ENCODE measurements at places on chromosomes 16 and 17.
A peak's percentile ranks its signal among the peaks of the same experiment; 100 is the strongest.

DNA sequence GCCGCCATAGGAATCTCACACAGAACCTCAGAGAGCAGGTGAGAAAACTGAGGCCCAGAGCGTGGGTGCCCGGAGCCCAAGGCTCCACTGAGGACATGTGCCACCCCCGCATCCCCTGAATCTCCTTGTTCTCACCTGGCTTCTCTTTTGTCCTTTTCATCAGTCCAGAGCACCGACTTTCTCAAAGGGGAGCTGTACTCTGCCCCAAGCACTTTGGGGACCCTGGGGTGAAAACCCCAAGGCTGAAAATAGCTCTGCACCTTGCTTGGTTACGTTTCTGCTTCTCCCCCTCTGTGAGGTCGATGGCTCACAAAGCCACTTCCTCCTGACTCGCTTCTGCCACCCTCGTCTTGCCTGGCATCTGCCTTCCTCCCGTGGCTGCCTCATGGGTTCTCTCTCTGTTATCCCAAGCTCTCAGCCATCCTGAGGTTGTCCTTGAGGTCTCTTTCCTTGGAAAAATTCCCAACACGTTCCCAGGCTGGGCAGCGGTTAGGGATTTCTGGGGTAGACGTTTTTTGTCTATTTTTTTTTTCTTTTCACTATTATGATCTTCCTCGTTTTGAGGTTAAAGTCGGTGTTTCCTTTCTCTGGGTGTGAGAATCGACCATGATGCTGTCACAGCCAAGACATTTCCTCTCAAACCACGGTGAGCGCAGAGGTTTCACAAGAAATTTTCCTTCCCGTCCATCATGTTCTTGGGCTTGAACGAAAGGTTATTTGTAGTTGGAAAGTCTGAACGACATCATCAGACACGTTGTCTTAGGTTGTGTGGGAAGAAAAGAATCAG lies 37.2 kb downstream of the IRF8 start:
- peak; percentile 75 for DNase-seq

- no peak for DNase-seq
These were observed 42.6 kb upstream of the ERN1 start for GRCh38 chr17:64172510-64172909.

- no peak for DNase-seq
These were observed 64.5 kb upstream of the RBFOX1 start for GRCh38 chr16:7268182-7268581.

GRCh38 chr17:82171750-82172375 lies 40.8 kb downstream of the CCDC57 start:
- DNase-seq: no peak

DNA sequence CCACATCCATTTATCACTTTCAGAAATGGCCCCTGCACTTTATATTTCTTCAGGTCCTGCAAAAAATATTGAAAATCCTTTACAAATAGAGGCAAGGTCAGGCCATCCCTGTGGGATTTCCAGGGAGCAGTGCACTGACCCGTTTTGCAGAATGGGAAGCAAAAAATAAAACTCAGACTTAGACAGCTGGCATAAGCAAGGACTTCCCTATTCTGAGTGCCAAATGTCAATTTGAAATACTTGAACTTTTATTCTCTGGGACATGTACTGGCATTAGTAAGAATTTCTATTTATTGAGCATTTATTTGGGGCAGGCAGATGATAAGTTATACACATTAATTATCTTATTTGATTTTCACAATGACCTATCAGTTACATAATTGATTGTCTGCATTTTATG lies 32.4 kb downstream of the PRKCB start:
- no peak for DNase-seq

DNA sequence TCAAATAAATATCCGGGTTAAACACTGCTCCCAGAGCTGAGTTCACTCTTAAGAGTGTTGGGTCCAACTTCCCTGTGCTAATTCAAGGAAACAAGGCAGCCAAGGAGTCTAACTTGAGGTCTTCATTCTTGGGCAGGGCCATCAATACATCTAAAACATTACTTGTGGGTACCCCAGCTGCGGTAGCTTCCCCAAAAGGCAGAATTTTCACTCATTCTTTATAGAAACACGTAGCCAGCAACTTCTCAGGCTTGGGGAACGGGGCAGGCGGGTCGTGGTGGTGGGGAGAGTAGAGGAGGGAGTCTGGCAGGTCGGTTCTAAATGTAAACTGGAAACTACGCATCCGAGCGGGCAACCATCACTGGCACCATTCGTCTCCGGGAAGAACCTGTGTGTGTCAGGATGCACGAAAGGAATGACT lies 666 bp upstream of the METTL9 start:
- DNase-seq: no peak

GRCh38 chr17:6255322-6255721 lies 179.6 kb downstream of the AIPL1 start:
- DNase-seq: no peak

GRCh38 chr16:2987286-2987685 lies 7.0 kb upstream of the PKMYT1 start:
- DNase-seq: no peak

- DNase-seq: no peak
These were observed at the start of gene RILP for GRCh38 chr17:1649844-1650501. Gene RILP, minus strand, starts transcription at chr17:1649866. Its CDS starts 62 bp downstream, at chr17:1649804.

DNA sequence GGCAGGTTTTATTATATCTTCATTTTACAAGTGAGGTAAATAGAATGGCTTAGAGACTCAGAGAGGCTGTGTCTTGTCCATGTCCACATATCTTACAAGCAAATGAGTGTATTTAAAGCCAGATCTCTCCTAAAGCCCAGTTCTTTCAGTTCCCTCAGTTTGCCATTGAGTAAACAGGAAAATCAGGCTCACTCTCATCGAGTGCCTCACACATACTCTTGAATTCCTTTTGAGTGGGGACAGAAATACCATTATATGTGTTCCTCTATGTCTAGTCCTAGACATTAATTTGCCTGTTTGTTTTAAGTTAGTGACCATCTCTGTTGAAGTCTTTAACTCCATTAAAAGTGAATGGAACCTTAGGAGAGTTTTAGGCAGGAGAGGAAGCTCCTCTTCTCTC lies 40.1 kb downstream of the BPTF start:
- no peak for DNase-seq

DNA sequence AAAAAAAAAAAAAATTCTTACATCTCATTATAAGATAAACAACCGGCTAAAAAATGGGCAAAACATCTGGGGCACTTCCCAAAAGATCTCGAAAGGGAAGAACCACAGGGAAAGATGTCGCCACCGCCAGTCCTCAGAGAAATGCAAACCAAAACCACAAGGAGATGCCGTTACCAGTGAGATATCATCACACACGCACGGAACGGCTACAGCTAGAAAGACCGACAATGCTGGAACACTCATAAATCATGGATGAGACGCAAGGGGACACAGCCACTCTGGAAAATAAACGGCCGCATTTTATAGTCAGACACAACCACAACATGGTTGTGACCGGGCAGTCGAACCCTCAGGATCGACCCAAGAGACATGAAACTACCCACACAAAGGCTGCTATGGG lies 24.5 kb downstream of the WDR45B start:
- DNase-seq: no peak

DNA sequence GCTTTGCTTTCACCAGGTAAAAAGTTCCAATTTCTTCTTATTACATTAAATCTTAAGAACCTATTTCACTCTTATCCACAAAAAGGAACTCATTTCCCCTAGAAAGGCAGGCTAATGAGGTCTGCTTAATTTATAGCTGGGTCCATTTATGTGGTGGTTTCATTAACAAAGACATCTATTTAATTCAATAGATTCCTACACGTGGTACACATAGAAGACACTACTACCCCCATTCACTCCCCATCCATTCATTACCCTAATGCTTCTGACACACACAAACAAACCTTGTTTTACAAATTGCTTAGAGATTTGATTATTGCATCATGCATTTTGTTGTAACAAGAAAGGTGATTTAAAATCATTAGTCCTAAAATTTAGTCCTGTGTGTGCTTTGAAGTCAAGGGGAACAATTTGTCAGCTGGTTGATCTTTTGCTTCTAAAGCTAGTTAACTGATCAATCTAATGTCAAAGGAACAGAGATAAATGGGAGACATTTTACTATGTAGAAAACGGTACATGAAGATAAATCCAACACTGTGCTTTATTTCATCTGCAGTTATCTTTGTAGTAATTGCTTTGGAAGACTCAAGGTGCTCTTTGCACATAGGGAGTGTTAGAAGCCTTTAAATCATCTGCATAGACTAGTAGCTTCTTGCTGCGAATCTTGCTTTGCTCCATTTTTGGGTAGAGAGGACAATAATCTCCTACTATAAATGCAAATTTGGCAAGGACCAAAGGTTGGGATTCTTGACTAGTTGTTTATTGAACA lies 379.2 kb downstream of the CDH11 start:
- DNase-seq: no peak

- DNase-seq: no peak
These were observed 1.3 kb downstream of the C17orf67 start for GRCh38 chr17:56832446-56832845.

- no peak for DNase-seq
These were observed 23.6 kb downstream of the BMERB1 start for GRCh38 chr16:15457958-15458357.

- no peak for DNase-seq
These were observed 100.7 kb downstream of the KCNJ12 start for GRCh38 chr17:21476867-21477266.

- DNase-seq: no peak
These were observed 41.0 kb downstream of the MRPS23 start for GRCh38 chr17:57808882-57809281.

- no peak for DNase-seq
These were observed 64.9 kb downstream of the PLD6 start for GRCh38 chr17:17141279-17141678.

GRCh38 chr16:2233046-2233775 lies 3.0 kb upstream of the DNASE1L2 start:
- no peak for DNase-seq

GRCh38 chr16:29319726-29320125 lies 86.8 kb downstream of the NPIPB11 start:
- DNase-seq: no peak

DNA sequence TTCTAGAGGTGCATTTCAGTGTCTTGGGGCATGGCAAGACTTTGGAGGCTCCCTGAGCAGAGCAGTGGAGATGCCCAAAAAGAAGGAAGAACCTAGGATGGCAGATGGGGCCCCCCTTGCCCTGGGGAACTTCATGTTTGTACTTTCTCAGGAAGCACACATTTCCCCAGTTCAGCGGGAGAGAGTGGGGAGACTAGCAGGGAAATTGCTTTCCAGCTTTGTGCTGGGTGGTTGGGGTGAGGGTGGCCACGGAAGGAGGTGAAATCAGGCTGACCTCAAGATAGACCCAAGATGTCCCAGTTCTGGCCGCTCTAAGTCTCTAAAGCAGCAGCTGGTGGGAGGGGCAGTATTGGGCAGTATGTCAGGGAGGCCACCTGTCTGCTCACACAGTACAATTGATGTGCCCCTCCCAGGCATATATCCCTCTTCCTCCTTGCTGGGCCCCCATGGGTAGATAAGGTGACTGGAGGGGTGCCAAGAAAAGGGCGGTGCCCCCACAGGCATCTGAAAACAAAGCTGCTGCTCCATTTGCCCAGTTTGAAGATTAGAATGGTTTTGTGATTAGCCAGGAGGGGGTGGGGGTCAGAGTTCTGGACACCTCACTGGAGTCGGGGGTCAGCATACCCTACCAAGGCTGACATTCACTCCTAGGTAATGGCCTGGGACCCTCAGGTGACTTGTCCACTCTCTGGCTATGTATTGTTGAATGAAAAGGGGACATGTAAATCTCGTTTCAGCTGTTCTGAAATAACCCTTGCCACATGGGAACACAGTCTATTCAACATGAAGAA lies 17.1 kb upstream of the NAGLU start:
- no peak for DNase-seq

DNA sequence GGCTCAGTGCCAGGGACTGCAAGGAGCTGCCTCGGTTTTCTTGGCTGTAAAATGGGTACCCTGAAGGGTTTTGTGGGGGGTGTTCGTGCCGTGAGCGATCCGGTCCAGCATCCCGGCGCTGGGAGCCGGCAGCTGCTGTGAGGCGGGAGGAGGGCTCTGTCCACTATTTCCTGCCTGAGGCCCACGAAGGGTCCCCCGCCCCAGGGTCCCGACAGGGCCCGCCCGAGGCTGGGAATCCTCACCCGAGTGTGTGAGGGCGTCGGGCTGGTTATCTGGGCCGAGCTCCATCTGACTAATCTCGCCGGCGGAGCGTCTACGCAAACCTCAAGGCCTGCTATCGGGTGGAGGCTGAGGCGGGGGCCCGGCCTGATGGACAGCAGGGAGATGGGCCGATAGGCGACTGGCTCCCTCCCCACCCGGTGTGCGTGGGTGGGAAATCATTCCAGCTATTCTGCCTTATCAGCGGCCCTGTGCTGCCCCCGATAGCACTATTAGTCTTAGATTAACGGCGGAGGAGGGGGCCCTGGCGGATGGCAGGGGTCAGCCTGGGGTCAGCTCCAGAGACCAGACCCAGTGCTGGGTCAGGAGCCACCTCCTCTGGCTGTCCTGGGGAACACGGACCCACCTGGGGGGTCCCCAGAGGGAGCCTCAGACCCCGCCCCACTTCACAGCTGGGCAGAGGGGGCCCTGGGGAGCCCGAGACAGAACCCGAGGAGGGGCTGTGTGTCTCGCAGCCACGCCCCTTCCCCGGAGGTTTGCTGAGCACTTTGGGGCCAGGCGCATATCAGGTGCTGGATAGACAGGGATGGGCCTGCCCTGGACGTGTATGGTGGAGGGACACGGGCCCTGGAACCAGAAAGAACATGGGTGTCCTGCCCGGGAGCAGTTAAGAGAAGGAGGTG lies 44.7 kb downstream of the ZFPM1 start:
- no peak for DNase-seq

GRCh38 chr16:74778646-74779045 lies 4.0 kb upstream of the FA2H start:
- no peak for DNase-seq

- DNase-seq: no peak
These were observed 29.8 kb upstream of the ZNF629 start for GRCh38 chr16:30816769-30817168.

DNA sequence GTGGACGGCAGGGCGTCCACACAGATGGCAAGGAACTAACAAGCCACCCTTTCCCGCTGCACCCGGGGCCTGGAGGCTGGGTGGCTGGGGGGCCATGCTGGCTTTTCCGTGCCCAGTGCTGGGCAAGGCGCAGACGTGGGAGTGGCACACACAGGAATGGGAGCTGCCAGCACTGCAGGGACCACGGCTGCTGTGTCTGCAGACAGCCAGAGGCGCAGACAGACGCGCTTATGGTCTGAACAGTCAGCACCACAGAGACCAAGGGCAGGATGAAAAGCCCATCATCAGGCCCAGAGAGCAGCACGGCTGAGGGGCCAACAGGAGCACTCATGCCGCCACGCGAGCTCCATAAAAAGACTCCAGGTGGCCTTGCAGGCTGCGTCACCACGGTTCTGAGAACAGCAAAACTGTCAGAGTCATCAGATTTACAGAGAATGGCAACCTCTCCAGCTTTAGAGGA lies 24.0 kb downstream of the PDIA2 start:
- DNase-seq: no peak

GRCh38 chr16:22016927-22017326 lies 9.0 kb downstream of the MOSMO start:
- DNase-seq: no peak
